ENCODE measurements at places on chromosomes 11 and 22.

- no peaks in the 10 kb centered on the region for H3K36me3 ChIP-seq
- no peaks in the 10 kb centered on the region for H3K27me3 ChIP-seq
- H3K4me1 ChIP-seq = no peaks in the 10 kb centered on the region
- H3K27ac ChIP-seq = no peak overlapping the region
These were observed 7.2 kb upstream of the IL10RA start for GRCh38 chr11:117978991-117979390.

DNA sequence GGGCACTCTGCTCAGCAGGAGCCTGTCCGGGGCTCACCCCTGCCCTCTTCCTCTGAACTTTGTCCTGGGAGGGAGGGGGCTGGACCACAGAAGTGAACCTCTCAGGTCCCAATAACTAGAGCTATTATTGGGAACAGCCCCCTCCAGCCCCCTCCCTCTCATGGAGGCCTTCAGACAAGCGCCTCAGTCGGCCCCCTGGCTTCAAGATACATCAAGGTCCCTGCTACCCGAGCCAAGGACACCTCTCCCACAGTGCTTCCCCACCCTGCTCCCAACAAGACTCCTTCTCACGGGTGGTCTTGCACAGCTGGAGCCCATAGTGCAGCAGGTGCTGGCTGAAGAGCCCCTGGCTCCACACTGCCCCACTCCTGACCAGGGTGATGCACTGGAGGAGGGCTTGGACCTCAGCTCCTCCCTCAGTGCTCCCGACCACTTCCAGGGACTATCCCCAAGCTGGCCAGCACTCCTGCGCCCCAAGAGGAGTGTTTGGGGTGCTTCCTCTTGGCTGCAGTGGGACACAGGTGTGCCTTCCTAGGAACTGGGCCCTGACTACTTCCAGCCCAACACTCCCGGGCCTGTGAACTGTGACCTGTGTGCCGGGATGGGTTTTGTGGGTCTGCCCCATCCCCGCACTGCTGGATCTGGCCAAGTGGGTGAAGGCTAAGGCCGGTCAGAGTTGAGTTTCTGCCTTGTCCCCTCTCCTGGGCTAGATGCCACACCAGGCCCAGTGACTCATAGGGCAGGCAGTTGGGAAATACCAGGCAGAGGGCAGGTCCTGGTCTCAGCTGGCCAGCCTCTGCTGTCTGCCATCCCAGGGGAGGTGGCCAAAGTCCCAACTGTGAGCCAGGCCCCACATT, 2.2 kb downstream of the PNPLA2 start:
- H3K36me3 ChIP-seq = peaks cover 24% of the 10 kb centered on the region
- no peaks in the 10 kb centered on the region for H3K27me3 ChIP-seq
- H3K27ac ChIP-seq = peak overlapping the region; percentile 88
- H3K4me3 ChIP-seq = peak overlapping the region; percentile 99
- peaks cover 43% of the 10 kb centered on the region for H3K4me1 ChIP-seq
- peak; percentile 98 for DNase-seq

DNA sequence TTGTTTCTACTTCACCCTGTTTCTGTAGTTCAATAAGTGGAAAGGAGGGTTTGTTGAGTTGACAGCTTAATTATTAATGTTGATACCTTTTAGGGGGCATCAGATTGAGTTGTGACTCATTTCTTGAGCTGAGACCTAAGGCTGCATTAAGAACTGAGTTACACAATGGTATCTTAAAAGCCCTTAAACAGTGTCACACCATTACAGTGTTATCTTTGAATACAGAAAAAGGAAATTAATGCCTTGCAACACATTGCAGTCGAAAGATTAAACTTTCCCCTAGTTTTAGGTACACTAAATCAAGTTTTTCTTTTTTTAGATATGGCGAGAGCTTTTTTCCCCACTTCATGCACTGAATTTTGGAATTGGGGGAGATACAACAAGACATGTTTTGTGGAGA, 16.7 kb downstream of the PAFAH1B2 start:
- DNase-seq = no peak
- no peak overlapping the region for H3K27ac ChIP-seq
- peaks cover 42% of the 10 kb centered on the region for H3K36me3 ChIP-seq
- H3K4me3 ChIP-seq = no peak overlapping the region
- no peaks in the 10 kb centered on the region for H3K4me1 ChIP-seq

GRCh38 chr22:40679964-40680818, 907 bp downstream of the MCHR1 start:
- H3K4me3 ChIP-seq = peak overlapping the region; percentile 51
- DNase-seq = no peak
- H3K27me3 ChIP-seq = no peaks in the 10 kb centered on the region
- no peaks in the 10 kb centered on the region for H3K36me3 ChIP-seq
- peak overlapping the region; percentile 53 for H3K27ac ChIP-seq

DNA sequence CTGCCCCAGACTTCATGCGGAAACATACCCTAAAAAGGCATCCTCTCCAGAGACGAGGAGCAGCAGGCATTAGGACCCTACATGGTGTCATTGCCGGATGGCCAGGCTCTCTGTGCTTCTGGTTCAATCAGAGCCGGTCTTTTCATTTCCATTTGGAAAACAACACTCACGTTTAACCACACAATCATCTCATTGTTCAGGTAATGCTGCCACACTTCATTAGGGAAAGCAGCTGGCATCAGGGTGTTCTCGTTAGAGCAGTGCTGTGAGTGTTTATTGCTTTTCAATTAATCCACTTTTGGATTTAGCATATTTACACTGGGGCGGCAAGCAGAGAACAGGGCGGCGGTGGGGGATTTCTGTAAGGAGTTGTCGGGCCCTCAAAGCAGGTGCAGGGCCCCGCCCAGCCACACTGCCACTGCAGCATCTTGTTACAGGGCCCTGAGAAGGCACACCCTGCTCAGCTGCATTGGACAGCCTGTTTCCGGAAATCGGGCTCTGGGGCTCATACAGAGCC, 338.6 kb downstream of the SHANK2 start:
- no peaks in the 10 kb centered on the region for H3K4me1 ChIP-seq
- no peak for DNase-seq
- H3K27me3 ChIP-seq = no peaks in the 10 kb centered on the region
- no peak overlapping the region for H3K27ac ChIP-seq
- no peak overlapping the region for H3K4me3 ChIP-seq

DNA sequence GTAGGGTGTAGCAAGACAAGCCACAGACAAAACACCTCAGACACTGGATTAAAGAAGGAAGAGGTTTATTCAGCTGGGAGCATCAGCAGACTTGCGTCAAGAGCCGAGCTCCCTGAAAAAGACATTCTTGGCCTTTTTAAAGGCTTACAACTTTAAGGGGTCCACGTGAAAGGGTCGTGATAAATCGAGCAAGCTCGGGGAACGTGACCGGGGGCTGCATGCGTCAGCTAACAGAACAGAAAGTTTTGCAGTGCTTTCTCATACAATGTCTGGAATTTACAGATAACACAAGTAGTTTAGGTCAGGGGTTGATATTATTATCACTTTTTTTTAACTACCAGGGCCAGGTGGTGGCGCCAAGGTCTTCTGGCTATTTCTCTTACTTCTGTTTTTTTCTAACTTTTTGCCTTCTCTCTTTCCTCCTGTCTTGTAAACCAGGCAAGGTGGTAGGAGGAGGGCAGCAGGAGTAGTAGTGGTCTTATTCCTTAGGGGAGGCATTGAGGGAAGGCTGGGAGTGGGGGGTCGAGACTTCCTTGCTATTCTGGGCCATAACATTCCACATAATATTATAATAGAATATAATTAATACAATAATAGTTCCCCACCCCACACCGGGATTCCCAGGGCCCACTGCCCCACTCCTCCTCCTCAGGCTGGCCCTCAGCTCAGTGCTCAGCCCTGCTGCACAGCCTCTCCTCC, 587 bp upstream of the ALDH3B1 start:
- H3K4me3 ChIP-seq = peak overlapping the region; percentile 28
- peak overlapping the region; percentile 69 for H3K27ac ChIP-seq
- no peaks in the 10 kb centered on the region for H3K27me3 ChIP-seq
- peaks cover 13% of the 10 kb centered on the region for H3K4me1 ChIP-seq
- no peaks in the 10 kb centered on the region for H3K36me3 ChIP-seq

DNA sequence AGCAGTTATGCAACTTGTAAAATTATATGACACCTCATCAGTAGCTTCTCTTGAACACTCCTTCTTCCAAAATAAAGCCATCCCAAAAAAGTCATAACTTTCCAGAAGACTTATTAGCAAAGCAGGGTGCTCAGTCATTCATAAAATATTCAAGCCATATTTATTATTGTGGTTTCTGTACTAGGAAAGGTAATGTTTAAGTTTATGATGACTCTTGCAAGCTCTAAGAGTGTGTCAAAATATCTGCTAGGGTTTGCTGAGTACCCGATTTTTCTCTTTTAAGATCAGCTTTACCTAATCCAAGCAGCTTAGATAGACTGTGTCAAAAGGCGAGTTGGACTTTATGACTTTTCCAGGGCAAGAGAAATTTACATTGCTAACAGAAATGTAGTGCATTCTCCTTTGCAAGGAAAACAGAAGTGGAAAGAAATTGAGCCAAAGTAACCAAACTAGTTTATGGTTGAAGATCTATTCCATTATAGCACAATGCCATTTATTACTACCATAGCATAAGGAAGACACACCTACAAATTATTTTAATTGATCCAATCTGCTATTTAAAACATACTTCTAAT, 98.0 kb upstream of the SOX6 start:
- DNase-seq = no peak
- no peak overlapping the region for H3K27ac ChIP-seq
- no peaks in the 10 kb centered on the region for H3K27me3 ChIP-seq
- H3K36me3 ChIP-seq = no peaks in the 10 kb centered on the region

- no peaks in the 10 kb centered on the region for H3K27me3 ChIP-seq
- H3K4me3 ChIP-seq = peak overlapping the region; percentile 100
- H3K4me1 ChIP-seq = peaks cover 26% of the 10 kb centered on the region
- H3K36me3 ChIP-seq = no peaks in the 10 kb centered on the region
These were observed 1.1 kb upstream of the RPLP2 start for GRCh38 chr11:808427-809286.

- H3K4me1 ChIP-seq = peaks cover 9% of the 10 kb centered on the region
- H3K27me3 ChIP-seq = no peaks in the 10 kb centered on the region
- DNase-seq = no peak
- no peaks in the 10 kb centered on the region for H3K36me3 ChIP-seq
- no peak overlapping the region for H3K27ac ChIP-seq
- H3K4me3 ChIP-seq = peak overlapping the region; percentile 36
These were observed 35.7 kb upstream of the POLA2 start for GRCh38 chr11:65226103-65226442.

GRCh38 chr22:19456541-19456940, 9.0 kb upstream of the C22orf39 start:
- no peak overlapping the region for H3K4me3 ChIP-seq
- peaks cover 4% of the 10 kb centered on the region for H3K36me3 ChIP-seq
- no peak for DNase-seq
- no peaks in the 10 kb centered on the region for H3K27me3 ChIP-seq
- H3K27ac ChIP-seq = no peak overlapping the region
- no peaks in the 10 kb centered on the region for H3K4me1 ChIP-seq
